Psoas muscle (tissue), 8 donors: ENCODE measurements at places on chromosomes 7 and 10. TPM values are rescaled to one million over a fixed set of nuclear protein-coding genes. Genes with fewer than 3 reads are reported as not detected.

DNA sequence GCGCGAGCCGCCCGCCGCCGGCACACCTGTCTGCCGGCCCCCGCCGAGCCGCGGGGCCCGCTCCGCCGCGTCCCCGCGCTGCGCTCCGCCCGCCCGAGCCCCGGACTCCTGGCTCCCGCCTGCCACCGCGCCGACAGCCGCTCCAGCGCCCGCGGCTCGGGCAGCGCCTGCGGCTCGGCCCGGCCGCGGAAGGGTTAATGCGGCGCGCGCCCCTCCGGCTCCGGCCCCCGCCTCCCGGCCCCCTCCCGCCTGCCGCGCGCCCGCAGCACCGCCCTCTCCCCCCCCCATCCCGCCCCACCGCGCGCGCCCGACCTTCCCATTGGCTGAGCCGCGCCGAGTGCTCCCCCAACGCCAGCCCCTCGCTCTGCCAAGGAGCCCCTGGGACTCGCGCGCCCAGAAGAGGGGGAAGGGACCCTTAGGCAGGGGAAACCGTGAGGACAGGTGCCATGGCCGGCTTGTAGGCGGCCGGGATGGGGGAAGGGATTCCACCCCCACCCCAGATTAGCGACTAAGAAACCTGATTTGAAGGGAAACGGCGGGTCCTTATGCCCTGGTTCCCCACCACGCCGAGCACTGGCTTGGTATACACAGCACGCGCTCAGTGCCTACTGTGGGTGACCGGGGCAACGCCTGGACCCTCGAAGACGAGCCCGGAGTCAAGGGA lies at the start of gene KCNH2:
Gene KCNH2 (minus strand): TSS at position 196 of the 664 bp plus-strand sequence. CDS start 408 bp downstream, outside the sequence.
- no peak for DNase-seq

DNA sequence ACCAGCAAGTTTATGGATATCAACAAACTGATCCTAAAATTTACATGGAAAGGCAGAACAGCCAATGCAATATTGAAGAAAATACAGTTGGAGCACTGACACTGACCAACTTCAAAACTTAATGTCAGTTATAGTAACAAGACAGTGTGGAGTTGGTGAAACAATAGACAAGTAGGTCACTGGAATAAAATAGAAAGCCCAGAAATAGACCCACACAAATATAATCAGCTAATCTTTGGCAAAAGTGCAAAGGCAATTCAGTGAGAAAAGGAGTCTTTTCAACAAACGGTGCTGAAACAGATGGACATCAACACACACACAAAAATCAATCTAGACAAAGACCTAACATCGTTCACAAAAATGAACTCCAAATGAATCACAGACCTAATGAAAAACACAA lies 13.8 kb downstream of the RSU1 start:
- DNase-seq = no peak

DNA sequence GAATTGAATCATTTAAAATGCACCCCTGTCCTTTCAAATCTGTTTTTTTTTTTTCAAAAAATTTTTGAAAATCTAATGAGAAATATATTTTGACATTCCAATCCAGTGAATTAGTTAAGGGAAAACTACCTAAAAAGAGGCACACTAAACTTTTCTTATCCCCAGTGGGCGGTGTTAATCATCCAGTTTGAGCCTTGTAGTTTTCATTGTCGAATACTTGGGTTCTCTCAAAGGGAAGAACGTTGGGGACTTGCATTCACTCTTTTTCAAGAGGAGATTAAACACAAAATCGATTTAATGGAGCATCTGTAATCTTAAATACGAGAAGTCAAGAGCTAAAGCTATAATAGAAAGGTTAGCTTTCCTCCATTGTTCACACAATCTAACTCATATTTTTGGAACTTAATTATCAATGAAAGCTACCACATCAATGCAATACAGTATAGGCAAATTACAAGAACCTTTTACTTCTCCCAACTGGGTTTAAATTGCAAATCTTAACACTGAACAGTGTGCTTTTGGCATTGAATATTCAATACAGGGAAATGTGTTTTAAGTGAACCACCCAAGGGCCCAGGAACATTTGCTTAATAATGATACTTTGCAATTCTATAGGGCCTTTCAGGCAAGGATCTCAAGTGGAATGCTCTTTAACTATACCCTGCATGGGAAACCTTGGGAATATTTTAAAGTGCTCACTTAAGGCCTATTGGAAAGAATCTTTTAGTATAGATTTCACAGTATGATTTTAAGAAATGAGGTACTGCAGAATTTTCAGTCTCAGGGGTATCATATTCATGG lies 13.1 kb upstream of the SP8 start:
- no peak for DNase-seq

- DNase-seq = no peak
These were observed 71.4 kb downstream of the RGS10 start for GRCh38 chr10:119470920-119471702.

GRCh38 chr10:2866569-2866968 lies 200.8 kb upstream of the PFKP start:
- DNase-seq = no peak

DNA sequence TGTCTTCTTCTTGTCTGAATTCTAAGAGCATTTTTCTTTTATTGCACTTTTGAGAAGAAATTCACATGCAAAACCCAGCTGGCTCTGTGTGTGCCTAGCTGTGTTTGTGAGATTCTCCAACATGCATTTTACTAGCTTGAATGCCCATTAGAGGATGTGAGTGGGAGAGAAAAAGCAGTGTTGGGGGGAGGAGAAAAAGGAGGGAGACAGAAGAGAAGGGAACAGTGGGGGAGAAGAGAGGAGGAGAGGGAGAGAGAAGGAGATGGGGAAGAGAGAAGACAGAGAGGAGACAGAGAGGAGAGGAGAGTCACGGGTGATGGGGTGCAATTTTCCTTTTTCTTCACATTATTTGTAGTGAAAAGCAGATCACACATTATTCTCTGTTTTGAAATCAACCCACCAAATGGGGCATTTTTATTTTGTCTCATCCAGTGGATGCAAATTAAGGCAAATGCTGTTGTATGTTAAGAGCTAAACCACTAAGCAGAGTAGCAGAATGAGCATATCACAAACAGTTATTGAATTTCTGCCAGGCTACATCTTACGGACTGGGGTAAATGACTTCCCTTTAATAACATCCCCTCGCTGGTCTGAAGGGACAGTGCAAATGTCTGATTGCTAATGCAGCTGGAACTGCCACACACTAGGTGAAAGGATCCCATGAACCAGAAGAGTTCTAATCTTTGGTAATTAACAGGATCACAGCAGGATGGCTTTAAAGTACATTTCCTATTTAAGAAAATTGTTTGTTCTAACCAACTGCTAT lies 849 bp downstream of the LRRN3 start:
- no peak for DNase-seq

GRCh38 chr7:97342512-97342911 lies 225.0 kb downstream of the SDHAF3 start:
- DNase-seq = no peak

MET gene
- 5.9 TPM for polyA plus RNA-seq

DNA sequence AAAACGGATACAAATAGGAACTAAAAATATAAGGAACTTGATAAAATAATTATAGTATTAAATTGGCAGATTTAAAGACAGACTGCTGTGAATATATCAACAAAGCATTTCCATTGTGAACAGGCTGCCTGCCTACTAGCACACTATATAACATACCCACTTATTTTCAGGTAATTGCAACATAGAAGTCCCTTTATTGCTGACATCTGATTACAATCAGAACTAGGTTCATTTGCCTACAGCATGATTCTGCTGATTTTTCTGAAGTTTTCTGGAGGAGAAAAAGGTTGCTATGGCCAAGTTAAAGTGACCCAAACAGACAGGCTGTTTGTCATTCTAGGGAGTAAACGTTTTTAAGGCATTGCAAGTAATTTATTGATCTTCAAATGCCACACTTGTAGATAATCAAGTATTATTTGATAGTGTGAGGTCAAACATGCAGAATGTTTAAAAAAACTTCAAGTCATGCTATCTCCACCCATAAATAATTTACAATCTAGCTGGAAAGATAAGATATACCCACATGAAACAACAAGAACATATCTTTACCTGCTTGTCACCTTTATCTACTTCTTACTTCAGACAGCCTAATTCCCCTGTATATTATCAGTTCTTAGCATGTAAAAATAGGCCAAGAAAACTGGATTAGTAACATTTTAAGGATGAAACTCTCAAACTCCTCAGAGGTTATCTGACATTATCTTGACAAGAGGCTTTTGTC lies 40.5 kb downstream of the MTPN start:
- no peak for DNase-seq

DNA sequence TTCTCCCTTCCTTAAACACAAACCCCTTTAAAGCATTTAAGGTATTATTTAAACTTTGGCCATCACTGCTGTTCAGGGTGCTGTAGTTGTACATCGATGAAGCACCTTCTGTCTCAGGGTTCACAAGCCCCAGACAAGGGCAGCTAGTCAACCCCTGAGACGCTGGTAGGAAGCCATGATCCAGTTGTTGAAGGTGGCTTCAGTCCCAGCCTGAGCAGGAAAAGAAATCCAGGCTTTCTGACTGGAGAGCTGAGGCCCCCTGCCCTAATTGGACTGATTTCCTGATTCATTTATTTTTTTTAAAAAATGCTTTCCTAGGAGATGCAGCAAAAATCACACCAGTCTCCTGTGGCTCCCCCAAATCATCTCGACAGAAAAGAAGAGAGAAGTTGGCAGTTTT lies 15.8 kb downstream of the CPA1 start:
- DNase-seq = no peak

GRCh38 chr10:13613519-13613918 lies 26.8 kb downstream of the PRPF18 start:
- no peak for DNase-seq

- DNase-seq = no peak
These were observed 236.4 kb downstream of the HGF start for GRCh38 chr7:81533426-81533825.

IDI2 gene
- polyA plus RNA-seq = 133 TPM

DNA sequence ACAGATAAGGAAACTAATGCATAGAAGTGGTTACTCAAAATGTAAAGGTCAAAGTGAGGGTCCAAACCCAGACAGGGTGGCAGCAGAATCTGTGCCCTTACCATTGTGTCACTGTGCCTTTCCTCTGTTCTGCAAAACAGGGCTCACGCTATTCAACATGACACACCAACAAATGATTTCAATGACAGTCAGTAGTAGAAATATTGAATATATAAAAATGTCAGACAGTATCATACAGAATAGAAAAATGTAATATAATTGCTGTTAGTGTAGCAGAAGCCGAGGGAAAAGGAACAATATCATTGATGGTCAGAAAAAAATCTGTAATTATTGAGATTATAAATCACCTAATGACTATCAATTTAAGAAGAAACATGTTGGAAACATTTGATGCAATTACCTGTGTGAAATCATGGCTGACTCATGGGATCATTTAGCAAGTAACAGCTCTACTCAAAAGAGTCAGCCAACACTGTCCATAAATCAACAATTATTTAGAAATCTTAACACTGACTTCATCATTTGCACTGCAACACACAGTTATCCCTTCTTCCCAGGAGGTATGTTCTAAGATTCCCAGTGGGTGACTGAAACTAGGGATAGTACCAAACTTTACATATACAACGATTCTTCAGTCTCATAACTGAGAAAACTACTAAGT lies 198.7 kb downstream of the DGKI start:
- DNase-seq = no peak

FAM180A gene
- polyA plus RNA-seq = 0.07 TPM

- no peak for DNase-seq
These were observed 24.3 kb upstream of the MKI67 start for GRCh38 chr10:128150561-128150960.

AHCYL2 gene
- polyA plus RNA-seq = 4.4 TPM

GRCh38 chr10:79070606-79071395 lies 2.0 kb downstream of the ZMIZ1 start:
- peak; percentile 95 for DNase-seq

DNA sequence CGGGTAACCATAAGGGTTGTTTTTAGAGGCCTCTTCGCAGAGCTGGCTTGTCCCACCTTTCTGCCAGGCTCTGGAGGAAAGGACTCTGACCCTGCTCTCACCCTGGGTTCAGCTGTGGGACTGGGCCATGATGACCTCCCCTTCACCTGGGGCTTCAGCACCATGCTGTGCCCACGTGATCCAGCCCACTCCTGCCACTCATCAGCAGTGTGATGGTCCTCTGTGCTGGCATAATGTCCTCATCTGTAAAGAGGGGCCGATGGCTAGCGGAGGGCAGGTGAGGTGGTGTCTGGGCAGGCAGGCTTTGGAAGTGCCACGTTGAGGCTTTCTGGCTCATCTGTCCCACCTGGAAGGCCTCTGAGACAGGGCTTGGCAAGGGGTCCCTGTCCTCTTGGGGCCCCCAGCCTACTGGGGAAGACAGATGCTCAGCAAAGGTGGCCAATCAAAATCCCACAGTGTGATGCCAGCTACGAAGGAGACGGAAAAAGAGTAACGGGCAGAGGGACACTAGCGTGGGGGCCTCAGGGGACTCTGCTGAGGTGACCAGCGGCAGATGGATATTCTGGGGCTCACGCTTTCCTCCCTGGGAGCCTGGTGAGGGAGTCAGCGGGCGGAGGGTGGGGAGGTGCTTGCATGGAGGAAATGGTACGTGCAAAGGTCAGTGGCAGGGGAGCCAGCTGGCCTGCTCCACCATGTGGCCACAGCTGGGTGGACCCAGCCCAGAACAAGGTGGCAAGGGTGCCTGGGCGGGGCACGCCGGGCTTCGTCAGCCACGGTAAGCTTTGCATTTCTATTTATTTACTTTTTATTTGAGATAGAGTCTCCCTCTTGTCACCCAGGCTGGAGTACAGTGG lies 5.4 kb downstream of the LRWD1 start:
- DNase-seq = peak; percentile 53

OIT3 gene
- 0.04 TPM for polyA plus RNA-seq

DNA sequence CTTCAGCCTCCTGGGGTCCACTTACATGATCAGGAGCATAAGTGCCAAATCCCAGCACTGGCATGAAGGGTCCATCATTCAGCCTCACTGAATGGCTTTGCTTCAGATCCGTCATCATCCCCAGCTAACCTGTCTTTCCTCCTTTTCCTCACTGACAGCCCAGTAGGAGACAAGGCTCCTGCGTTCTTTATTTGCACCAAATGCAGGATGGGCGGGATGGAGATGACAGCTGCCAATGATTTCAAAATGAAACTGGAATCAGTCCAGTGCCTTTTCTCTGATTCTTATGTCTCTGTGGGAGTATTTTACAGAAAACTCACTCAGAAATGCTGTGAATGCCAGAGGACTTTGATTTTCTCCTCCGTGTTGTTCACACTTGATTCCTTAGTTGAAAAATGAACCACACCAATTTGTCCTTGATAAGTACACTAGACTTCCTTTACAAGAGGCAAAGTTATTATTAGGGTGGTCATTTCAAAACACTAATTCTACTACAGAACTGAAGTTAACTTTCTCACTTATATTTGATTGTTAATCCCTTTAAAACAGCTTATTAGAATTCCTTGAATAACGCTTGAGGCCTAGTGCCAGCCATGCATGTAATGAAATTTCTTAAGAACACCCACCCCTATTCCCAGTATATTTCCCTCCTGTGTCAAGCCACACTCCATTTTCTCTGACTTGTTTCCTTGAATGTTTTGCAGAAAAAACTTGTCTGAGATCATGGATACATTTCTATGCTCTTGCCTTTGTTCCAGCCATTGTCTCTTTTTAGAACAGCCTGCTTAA lies at the start of gene AKR1C8:
Gene AKR1C8 (minus strand): TSS at position 164 of the 789 bp plus-strand sequence. CDS start 46 bp downstream, at position 118.
- DNase-seq = no peak

- no peak for DNase-seq
These were observed 17.9 kb upstream of the CCSER2 start for GRCh38 chr10:84310470-84310869.

GRCh38 chr10:72337039-72337629 lies 17.6 kb downstream of the DNAJB12 start:
- peak; percentile 87 for DNase-seq

NPTX2 gene
- 6.8 TPM for polyA plus RNA-seq

- no peak for DNase-seq
These were observed 231.3 kb upstream of the RHOBTB1 start for GRCh38 chr10:61175316-61175715.

- no peak for DNase-seq
These were observed 219.7 kb upstream of the STK17A start for GRCh38 chr7:43363035-43363791.

C10orf120 gene
- polyA plus RNA-seq = not detected
